ENCODE measurements at places on chromosomes 11 and 22.

GRCh38 chr11:87878373-87878825 is 296.8 kb downstream of the RAB38 start:
- DNase-seq = peak; percentile 24

DNA sequence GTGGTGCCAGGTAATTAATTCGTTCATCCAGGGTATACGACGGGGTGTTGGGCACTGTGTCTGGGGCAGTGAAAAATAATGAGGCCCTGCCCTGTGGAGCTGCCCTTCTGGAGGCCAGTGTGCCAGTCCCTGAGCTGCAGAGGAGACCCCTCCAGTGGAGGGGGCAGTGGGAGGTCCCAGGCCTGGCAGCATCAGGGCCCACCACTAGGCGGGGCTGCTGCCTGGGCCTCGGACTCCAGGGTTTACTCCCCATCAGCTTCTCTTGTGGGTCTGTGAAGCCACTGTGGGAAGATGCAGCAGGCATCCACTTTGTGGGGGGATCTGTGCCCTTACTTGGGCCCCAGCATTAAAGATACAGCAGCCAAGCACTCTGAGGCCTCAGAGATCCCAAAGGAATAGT is 17.4 kb upstream of the TMPRSS6 start:
- no peak for DNase-seq

GRCh38 chr22:50414476-50415248 is 60.2 kb downstream of the SBF1 start:
- DNase-seq = no peak

GRCh38 chr11:120667281-120667680 is 155.7 kb downstream of the GRIK4 start:
- no peak for DNase-seq

DNA sequence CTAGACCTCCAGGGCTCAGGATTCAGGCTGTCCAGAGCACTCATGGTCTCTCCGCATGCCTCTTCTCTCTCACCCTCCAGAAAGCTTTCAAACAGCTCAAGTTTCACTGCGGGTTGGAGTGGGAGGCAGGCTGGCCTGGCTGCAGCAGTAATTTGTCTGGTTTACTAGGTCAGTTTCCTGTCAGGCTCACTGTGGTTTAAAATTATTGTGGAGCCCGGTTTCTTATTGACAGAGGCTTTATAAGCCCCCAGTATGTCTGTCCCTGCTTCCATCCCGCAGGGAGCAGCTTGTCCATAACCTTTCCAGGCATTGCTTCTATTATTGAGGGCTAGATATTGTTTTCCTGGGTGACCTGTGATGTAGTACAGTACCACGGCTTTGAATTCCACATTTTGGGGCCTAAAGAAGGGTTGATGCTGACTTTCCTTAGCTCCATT is 235.3 kb upstream of the SORL1-AS1 start:
- DNase-seq = peak; percentile 48

GRCh38 chr11:326842-327580 is 6.4 kb upstream of the IFITM3 start:
- DNase-seq = no peak

DNA sequence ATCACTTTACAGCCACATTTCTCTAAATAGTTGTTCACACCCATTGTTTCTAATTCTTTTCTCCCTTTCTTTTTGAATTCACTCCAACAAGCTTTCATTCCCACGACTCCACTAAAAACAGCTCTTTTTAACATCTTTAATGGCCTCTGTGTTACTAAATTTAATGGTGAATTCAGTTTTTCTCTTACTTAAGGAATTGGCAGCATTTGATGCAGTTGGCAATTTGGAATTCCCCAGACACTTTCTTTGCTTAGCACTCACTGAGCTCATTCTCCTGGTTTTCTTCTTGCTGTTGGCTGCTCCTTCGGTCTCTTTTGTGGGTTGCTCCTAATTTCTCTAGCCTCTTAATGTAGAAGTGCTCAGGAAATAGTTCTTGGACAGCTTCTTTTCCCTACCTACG is 40.5 kb upstream of the OR9Q1 start:
- no peak for DNase-seq

DNA sequence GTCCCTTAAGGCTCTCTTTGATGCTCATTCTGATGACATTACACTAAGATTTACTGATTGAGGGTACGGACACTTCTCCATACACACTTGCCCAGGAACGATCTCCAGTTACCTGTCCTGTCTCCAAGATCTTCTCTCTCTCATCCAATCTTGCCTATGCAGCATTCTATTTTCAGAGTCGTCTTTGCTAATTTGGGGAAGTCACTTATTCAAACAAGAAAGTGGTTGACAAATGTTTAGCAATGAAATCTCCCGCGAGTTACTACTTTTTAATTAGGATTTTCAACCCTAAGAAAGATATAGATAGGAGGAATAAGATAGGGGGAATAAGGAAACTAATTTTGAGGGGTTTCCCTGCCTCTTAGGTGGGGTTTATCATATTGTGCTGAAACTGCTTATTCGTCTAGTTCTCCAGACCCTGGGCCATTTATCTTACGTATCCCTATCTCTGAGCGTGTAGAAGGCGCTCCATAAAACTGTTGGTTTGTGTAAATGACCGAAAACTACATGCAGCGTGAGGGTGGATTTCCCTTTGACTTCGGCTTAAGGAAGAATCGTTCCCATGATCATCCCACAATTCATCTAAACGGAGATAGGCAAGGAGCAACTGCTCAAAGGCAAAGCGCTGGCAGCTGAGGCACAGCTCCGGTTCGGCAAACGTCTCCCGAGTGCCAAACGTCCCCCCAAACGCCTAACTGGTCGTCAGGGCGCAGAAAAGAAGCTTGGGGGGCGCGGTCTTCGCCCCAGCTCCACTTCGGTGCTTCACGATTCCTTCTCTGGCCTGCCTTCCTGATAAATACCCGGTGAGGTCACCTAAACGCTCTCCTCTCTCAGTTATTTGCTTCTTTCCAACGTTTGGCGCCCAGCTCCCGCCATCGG is 804 bp downstream of the APIP start:
- DNase-seq = peak; percentile 4

GRCh38 chr11:72157131-72157530 is 21.6 kb downstream of the FOLR3 start:
- DNase-seq = no peak

DNA sequence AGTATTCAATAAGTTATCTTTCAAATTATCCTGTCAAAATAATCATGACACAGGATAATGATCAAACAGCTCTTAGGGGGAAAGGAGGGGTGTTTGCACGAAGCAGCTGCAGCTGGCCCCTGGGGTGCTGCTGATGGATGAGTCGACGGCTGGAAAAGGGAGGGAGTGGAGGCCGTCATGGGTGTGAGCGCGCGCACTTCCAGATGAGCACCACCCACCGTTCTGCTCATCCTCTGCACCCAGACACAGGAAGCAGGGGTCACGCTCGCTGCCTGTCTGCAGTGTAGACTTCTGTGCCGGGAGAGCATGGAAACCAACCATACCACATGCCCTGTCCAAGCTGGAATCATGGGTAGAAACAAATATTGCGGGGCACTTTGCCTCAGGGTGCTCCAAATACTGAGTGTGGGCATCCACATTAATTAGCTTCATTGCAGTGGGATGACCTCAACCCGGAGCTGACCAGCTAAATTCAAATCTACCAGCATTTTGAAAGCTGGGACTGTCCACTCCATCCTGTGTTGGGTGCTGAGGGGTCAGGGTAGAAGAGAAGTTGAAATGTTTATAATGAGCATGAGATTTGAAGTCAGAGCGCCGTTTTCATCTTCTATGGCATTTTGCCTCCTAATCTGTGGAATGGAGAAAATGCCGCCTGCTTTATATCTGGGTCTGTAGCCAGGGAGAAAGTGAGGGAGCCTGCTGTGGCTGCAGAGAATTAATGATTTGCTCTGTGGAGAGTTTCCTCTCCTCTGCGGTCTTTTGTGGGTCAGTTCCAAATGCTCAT is 802.4 kb downstream of the TBC1D22A start:
- DNase-seq = no peak

DNA sequence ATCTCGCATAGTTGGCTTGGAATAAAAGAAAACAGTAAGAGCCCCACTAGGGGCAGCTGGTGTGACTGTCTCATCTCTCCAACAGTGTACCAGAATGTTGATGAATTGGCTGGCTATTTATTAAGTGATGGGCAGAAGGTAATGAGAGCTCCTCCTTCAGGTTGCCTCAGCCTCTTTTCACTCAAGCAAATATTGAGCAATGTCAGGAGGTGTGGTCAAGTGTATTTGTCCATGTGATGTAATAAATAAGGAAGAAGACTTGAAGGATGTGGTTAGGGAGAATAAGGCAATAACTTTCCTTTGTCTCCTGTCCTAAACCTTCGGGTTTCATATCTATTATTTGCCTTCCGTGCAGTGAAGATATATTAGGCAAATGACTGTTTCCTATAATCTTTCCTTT is at the start of gene TCN1:
TSS of gene TCN1 (minus strand) at position 91 of the 400 bp plus-strand sequence. CDS start at position 74, 17 bp downstream.
- no peak for DNase-seq

GRCh38 chr11:117929142-117929915 is at the start of gene TMPRSS13:
Gene TMPRSS13 (minus strand): TSS chr11:117929402. CDS start chr11:117929307, 95 bp downstream.
- DNase-seq = no peak

GRCh38 chr11:128686745-128687177 is 7.1 kb upstream of the FLI1 start:
- DNase-seq = no peak

DNA sequence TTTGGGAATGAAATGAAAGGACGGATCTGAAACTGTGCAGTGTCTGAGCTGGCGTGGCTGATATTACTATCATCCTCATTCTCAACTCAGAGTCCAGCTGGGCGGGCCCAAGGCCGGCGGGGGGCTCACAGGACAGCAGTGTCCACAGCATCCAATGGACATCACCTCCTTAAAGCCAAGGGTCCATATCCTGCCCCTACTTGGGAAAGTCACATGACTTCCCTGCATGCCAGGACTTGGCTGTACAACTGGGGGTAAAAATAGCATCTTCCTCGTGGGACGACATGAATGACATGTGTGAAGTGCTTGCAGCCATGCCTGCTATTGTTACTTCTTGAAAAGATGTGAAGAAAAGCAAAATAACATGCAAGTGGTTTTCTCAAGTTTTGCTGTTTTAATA is 82.3 kb downstream of the TRMU start:
- no peak for DNase-seq

DNA sequence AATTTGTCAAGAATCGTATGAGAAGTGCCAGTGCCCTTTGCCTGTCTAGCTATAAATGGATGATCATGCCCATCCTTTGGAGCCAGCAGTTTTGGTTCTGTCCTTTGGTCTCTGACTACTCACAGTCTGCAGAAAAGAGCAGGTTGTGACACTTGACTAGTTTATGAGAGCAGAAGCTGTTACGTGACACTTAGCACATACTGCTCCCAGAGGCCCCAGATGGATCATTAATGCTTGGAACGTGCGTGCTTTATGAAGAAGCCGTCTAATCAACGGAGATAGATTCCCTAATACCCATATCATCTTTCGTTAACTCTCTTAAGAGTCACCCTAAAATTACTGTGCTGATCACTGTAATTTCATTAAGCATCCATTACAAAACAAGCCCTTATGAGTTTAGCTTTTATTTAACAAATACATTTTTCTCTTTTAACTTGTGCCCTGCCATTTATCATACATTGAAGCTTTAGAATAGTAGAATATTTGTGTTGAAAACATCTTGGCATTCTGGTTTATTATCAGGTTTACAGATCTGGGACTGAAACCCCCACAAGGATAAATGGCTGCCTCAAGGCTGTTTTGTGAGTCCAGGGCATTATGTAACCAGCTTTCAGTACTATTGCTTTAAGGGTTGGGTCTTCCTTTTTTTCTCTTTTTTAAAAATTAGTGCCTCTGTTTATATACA is 47.0 kb upstream of the ADORA2A start:
- no peak for DNase-seq

DNA sequence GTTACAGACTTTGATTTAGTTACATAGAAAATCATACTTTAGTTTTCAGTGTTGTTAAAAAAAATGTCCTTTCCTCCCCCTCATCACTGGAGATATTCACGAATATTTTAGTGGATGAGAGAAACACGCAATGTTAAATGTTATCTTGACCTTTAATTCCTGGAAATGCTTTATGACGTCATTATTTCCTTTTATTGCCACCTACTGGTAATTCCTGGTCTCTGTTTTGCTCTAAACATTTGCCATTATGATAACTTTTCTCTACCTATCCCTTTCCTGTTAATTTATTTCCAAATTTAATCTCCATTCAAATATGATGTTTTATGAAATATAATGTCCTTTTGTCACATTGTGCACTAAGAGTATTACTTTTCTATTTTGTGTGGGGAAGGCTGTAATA is 770.6 kb downstream of the FAM181B start:
- no peak for DNase-seq

GRCh38 chr22:31646186-31647019 is 15.6 kb downstream of the PISD start:
- peak; percentile 98 for DNase-seq

GRCh38 chr11:66659763-66660162 is 17.9 kb downstream of the RBM4B start:
- no peak for DNase-seq

GRCh38 chr11:131864228-131864627 is 493.8 kb downstream of the NTM start:
- no peak for DNase-seq

DNA sequence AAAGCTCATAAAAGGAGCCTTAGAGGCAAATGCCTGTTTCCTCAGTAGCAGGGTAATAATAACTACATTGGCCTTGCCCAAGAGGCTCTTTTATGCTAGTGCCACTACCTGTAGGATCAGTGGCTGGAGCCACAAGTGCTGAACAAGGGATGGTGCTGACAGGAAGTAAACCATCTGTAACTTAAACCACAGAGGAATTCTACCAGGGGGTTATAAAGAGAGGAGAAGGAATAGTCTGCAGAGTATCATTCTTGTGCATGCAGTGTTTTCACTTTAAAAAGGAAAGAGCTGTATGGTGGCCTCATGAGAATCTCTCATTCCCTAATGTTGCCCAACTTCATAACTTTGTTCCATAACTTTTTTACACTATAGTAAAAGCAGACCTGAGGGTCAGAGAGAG is 168.1 kb downstream of the DBX1 start:
- no peak for DNase-seq

DNA sequence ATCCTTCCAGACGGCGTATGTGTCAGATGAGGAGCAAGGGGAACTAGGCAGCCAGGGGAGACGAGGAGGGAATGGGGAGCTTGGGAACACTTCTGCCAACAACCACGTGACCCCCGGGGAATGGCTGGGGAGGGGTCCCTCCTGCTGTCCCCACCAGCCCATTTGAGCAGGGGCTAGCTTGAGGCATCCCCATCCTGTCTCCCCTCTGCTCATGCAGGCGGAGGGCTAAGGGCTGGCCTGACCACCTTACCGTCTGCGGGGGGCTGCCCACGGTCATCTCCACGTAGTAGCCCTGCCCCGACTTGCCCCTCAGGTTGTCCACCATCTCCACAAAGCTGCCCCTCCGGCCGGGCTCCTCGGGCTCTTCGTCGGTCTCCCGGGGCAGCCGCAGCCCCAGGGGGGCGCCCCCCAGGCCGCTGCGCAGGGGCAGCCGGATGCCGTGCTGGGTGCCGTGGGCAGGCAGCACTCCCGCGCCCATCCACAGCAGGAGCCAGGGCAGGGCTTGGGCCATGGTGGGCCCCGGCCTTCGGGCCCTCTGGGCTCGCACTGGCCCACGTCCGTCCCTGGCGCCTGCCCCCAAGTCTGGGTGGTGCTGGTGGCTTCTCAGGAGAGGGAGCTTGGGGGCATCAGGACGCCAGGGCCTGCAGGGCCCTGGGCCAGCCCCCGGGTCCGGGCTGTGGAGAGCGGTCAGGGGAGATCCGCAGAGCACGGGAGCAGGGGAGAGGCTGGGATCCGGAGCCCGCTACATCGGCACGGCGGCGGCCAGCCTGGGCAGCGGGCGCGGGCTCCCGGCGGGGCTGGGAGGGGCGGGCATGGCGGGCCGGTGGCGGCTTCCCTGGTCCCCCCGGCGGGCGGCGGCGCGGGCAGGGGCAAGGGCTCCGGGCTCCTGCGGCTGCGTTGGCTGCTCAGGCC is 515 bp downstream of the BACE1 start:
- DNase-seq = no peak
